ENCODE measurements at places on chromosomes 7 and 10.

- no peak for DNase-seq
These were observed 242.9 kb downstream of the PTEN start for GRCh38 chr10:88106366-88106765.

- no peak for DNase-seq
These were observed 417 bp downstream of the RFC2 start for GRCh38 chr7:74253835-74254128.

DNA sequence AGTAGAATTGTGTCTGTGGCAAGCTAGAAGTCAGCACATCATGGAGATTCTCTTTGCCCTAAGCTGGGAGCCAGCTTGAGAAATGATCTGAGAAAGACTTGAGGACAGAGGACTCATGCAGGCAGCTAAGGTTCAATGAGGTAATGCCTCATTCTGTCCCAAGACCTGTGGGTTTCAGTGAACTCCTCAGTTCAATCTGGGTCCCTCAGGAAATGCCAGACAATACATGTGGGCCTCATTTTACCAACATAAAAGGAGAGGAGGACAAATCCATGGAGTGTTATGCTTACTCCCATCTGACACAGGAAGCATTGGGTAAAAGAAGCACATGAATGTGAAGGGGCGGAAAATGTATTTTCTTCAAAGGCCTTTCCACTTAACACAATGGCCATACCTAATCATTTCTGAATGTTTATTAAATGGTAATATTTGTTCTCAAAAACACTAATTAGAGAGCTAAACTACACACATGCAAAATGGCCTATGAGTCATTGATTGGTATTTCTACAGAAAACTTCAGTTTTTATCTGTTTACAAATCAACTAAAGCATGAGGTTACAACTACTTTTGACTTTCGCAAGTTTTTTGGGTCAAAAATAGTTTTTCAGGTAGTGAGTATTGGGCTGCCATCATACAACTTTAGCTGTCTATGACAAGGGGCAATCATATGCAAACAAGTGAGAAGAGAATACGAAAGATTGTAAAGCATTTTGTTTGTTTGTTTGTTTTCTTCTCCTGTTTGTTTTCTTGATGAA, 205.3 kb downstream of the CHRM2 start:
- DNase-seq = no peak

DNA sequence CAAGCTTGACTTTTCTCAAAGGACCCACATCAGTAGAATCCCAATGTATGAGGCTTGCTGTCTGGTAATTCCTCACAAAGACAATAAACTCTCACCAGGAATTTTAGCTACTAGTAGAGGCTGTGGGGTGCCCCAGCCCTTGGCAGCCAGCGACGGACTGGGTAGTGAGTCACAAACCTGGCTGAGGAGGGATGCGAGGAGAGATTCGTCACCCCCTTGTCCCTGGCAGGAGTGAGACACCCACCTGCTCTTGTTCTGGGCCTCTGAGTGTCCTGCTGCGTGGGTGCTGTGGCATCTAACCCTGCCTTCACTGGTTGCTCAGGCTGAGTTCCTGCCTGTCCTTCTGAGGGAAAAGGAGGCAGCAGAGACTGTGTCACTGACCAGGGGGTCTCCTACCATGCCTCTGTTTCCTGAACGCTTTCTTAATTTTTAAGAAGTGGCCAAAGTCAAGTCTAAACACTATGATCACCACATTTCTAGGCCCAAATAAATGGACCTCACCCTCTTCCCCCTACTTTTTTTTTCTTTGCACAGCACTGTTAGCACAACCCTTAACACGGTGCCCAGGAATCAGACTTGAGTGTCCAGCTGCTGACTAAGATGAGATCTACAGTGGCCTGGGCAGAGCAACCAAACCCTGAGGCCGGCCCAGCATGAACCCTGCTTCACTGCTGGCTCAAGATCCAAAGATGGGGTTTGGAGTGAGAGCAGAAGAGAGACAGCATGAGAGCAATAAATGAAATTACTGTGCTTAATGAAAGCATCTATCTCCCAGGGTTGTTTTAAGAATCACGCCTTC, 146.4 kb downstream of the ANLN start:
- no peak for DNase-seq

DNA sequence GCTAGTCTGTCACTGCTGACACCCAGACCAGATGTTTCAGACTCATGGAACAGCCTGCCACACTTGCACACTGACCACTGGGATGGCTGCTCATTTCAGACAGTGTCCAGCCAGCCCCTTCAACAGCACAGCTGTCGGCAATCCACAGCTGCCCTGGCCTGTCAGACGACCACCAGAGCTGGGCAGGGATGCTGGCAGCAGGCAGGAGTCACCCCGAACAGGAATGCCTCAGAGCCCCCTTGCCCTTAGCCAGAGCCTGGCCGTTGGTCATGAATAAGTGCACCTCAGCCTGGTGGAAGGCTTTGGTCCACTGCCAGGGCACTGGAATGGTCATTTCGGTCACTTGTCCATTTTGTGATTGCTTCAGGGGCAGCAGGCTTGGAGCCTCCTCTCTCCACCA, 149.6 kb upstream of the TCERG1L start:
- DNase-seq = no peak

GRCh38 chr7:129556607-129557133, 54.3 kb downstream of the SMKR1 start:
- DNase-seq = no peak

DNA sequence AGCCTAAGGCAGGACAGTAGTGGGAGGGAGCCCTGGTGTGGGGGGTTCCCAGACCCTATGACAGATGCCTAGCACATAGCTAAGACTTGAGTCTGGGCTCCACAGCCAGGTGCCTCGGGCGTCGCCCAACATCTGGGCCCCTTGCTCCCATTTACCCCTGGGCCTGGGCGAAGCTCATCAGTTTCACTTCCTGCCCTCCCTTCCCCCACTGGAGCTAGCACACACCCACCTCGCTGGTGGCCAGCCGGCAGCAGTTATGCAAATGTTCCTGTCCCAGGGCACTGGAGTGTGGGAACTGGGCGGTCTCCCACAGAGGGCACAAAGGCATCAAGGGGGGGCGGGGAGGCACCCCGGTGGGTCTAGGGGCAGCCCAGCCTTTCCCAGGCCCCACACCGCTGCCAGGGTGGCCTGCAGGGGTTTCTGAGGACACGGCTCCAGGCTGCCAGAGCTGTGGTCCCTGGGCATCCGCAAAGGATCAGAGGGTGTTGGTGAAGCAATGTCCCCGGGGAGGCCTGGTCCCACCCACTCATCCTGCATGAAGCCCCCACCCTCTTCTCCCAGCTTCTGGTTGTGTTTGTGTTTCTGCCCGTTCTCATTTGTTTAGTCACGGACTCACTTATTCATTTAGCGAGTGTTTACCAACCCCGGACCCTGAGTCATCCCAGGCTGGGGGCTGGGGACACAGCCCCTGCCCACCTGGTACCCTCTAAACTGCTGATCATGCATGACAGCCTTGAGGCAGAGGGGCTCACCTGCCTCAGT, 20.4 kb downstream of the SH2B2 start:
- no peak for DNase-seq

GRCh38 chr10:93124580-93125318, 51.1 kb downstream of the CYP26A1 start:
- no peak for DNase-seq

- no peak for DNase-seq
These were observed 123.5 kb upstream of the SHH start for GRCh38 chr7:155935726-155936125.

DNA sequence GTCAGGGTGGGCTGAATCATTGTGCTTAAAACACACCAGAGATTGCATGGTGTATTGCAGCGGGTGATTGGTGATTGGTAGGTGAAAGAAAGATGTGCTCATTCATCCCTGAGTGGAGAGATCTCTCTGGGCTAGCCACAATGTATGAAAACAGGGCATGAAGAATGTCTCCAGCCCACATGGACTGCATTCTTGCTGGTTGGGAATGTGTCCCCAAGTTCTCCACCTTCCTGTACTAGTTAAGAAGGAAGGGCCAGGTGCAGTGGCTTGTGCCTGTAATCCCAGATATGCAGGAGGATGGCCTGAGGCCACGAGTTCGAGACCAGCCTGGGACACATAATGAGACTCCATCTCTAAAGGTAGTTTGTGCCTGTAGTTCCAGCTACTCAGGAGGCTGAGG, 113.8 kb upstream of the LANCL2 start:
- DNase-seq = no peak

- no peak for DNase-seq
These were observed 105.2 kb downstream of the PLCE1 start for GRCh38 chr10:94098896-94099295.

GRCh38 chr10:70300908-70301597, 17.2 kb upstream of the NPFFR1 start:
- DNase-seq = no peak

DNA sequence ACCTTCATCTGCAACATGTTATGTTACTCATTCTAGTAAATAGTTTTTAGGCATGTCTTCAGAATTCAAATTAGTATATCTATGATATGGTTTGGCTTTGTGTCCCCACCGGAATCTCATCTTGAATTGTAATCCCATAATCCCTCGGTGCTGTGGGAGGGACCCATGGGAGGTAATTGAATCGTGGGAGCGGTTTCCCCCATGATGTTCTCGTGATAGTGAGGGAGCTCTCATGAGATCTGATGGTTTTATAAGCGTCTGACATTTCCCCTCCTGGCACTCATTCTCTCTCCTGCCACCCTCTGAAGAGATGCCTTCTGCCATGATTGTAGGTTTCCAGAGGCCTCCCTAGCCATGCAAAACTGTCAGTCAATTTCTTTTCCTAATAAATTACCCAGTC, 20.4 kb upstream of the GPR37 start:
- DNase-seq = no peak

- no peak for DNase-seq
These were observed 162.0 kb downstream of the SEMA3E start for GRCh38 chr7:83486957-83487356.

- no peak for DNase-seq
These were observed 43.7 kb downstream of the HIF1AN start for GRCh38 chr10:100579261-100580090.

DNA sequence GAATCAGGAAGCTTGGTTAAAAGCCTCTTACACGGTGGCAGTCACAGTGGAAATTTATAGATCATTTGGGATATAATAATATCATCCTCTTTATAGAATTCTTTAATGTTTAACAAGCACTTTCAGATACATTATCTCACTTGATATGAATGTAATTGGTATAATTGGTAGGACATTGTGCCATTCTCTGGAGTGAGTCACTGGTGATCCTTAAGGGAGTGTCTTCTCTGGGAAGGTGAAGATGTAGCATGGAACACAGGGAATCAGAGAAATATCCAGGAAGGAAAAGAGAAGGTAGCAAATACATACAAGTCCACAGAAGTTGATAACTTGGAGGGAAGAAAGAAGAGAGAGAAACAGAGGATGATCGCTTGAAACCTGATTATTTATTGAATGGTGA, 9.8 kb downstream of the PTPRZ1 start:
- DNase-seq = no peak

DNA sequence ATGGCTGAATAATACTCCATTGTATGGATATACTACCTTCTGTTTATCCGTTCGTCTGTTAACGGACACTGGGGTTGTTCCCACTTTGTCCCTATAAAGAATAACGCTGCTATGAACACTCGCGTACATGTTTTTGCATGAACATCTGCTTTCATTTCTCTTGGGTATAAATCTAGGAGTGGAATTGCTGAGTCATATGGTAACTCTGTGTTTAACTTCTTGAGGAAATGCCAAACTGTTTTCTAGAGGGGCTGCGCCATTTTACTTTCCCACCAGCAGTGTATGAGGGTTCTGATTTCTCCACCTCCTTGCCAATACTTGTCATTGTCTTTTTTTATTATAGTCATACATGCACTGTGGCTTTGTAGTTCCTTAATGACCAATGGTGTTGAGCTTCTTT, 20.6 kb upstream of the RASSF4 start:
- no peak for DNase-seq

GRCh38 chr10:58158806-58159205, 108.9 kb downstream of the IPMK start:
- DNase-seq = no peak

DNA sequence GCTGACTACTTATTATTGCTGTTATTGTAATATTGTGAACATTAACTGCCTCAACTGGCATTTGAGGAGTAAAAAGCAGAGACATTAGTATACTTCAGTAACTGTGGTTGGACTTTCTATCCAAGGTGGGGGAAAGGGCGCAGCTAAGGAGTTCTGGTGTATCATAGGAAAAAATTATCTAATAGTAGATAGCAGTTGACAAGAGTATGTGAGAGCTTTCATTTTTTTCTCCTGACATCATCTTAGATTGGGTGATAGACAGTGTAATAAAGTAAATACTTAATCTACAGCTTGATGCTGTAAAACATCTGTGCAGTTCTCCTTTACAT, 68.9 kb downstream of the PHTF2 start:
- no peak for DNase-seq

- DNase-seq = no peak
These were observed 17.3 kb downstream of the OPALIN start for GRCh38 chr10:96341219-96342182.

DNA sequence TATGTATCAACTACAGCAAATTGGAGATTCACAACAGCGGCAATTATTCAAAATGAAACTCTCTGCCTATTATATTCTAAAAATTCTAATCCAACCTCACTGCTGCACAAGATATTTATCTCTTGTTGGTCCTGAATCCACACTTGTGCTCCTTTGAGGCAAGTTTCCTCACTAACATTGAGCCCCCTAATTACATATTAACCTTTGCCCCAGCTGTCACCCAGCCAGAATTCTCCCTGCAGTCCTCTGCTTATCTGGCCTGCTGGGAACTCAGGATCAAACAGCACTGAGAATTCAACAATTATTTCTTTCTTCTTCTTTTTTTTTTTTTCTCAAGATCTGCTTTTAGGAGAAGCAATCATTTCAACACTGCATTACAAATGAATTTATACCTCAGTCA, 21.5 kb upstream of the PLAC9 start:
- no peak for DNase-seq

GRCh38 chr7:10484767-10485166, 488.9 kb upstream of the PHF14 start:
- DNase-seq = no peak

- DNase-seq = peak; percentile 19
These were observed 107.3 kb downstream of the SMURF1 start for GRCh38 chr7:99036546-99037111.

All from cerebellar nuclear complex (tissue), 1 donor.